M059J (cell line): ENCODE measurements at places on chromosomes 7 and 10. TPM values are rescaled to one million over a fixed set of nuclear protein-coding genes. Genes with fewer than 3 reads are reported as not detected.

DNA sequence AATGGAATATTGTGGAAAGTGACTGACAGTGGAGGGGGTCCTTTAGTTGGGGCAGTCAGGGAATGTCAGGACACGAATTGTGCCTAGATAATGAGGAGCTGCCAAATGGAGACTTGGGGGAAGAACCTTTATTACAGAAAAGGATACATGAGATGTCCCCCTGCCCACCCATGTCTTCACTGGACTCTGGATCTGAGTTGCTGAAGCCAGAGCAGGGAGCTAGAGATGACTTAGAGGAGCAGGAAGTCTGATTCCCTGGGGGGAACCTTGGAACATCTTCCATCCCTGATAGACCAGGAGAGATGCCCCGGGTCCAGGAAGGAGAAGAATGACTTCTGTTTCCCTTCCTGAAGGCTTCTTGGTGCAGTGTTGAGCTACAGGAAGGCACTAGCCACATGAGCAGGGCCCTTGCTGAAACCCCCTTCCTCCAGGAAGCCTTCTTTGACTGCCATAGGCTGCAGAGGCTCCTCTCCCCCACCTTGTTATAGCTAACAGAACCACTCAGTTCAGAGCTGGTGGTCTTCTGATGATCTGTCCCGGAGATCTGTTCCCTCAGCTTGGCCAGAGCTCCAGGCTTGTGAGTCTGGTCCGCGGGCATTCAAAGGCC is 747 bp upstream of the NEURL1 start:
- DNase-seq = no peak

- DNase-seq = peak; percentile 31
These were observed 81.5 kb downstream of the RTKN2 start for GRCh38 chr10:62186999-62187675.

- DNase-seq = no peak
These were observed 882 bp downstream of the PDCD11 start for GRCh38 chr10:103397191-103397825.

GRCh38 chr10:26485150-26485941 is 47.2 kb downstream of the APBB1IP start:
- peak; percentile 82 for DNase-seq

GRCh38 chr10:91022924-91023699 is 102.2 kb upstream of the ANKRD1 start:
- no peak for DNase-seq

GRCh38 chr7:16644636-16645592 is 640 bp downstream of the ANKMY2 start:
- DNase-seq = peak; percentile 76

DNA sequence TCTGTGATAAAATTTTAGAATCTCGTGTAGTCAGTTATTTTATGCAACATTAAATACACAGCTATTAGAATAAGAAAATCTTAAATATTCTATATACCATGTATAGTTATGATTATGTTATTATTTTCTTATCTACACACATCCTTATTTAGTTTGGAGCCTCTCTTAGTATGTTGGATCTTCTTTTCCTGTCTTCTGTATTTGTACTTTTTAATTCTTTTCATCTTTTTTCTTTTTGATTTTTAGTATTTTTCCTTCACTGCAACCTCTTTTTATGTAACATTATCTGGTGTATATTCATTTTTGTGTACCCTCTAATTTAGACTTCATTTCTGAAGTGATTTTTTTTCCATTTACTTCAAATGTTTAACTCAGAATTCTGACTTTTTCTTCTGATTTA is 48.9 kb downstream of the ZMYND11 start:
- no peak for DNase-seq

DNA sequence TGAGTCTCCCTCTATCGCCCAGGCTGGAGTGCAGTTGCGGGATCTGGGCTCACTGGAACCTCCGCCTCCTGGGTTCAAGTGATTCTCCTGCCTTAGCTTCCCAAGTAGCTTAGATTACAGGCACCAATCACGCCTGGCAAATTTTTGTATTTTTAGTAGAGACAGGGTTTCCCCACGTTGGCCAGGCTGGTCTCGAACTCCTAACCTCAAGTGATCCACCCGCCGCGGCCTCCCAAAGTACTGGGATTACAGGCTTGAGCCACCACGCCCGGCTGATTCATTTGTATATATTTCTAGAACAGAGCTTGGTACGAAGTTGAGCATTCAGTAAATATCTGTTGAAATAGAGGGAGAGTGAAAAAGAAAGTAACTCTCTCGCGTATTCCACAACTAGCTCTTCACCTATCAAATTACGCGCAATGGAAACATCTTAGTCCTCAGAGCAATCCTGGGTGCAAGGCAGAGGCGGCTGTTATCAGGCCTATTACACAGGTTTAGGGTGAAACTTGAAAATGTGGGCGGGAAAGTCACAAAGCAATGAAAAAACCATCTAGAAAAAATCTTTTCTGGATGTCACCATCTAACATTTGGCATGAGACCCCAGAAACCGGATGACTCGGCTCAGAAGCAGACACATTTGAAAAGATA is 707 bp upstream of the GHITM start:
- DNase-seq = peak; percentile 24

- DNase-seq = peak; percentile 16
These were observed 49.3 kb downstream of the C10orf120 start for GRCh38 chr10:122650331-122650730.

CH25H gene
- total RNA-seq = 3.2 and 5.1 TPM in 2 replicates

SCIN gene
- 0.27 and 0.67 TPM in 2 replicates for total RNA-seq

EGFR gene
- 28.7 and 51.4 TPM in 2 replicates for total RNA-seq

ANKRD61 gene
- 1.2 TPM in 1 of 2 replicates, not detected in the other for total RNA-seq
